Inflammatory macrophage treated with lipopolysaccharide for 1 hour (primary cell): ENCODE measurements at places on chromosomes 2 and 18.

GRCh38 chr2:45612731-45613130 lies 1.7 kb upstream of the SRBD1 start:
- DNase-seq: no peak

DNA sequence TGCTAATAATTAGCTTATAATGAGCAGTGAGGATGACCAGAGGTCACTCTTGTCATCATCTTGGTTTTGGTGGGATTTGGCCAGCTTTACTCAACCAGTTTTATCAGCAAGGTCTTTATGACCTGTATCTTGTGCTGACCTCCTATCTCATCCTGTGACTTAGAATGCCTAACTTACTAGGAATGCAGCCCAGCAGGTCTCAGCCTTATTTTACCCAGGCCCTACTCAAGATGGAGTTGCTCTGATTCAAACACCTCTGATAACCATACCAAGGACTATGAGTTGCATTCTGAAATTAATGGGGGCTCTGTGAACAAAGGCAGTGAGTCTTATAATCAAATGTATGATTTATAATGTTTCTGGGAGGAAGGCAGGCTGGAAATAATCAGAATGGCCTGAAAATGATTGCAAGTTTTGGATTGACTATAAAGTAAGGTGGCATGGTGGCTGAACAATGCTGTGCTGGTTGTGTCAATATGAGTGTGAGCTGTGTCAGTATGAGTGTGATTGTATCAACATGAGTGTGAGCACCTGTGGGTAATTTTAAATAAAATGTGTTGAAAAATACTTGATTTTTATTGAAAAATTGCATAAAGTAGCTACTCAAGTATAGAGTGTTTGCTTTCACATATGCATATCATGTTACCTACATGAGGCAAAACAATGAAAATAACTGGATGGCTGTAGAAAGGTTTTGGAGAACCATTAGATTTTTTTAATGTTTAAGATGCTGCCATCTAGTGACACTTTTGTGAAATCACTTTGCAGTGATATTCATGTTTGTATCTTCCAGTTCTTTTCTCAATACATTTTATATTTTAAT lies 103.0 kb downstream of the KYNU start:
- no peak for DNase-seq

DNA sequence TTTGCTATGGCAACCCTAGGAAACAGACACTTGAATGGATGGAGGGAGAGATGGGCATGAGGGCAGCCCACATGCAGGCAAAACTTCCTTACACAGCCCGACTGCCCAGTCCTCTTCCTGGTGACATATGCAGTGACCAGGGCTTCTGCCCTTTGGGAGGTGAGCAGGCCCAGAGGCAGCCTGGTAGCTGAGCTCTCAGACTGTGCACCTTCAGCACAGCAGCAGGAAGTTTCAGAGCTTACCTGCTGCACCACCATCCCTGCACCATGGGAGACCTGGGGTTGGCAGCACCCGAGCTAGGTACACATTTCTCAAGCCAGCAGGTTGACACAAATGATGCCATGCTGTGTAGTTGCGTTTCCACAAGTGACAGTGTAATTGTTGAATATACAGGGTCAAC lies 97.6 kb upstream of the LMAN1 start:
- DNase-seq: no peak

DNA sequence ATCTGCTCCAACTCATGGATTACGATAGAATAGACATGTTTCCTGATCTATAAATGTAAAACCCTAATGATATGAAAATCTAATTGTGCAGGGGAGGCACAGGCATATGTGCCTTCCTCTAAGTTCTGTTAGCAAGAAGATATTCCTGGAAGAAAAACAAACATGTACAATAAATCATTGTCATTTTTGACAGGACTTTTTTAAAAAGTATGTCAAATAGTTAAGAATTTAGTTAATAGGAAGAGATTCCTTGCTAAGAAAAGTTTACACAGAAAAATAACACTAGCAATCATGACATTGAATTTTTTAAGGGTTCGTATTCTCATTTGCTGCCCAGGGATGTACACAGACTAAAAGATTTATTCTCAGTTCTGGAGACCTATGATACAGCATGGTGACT lies 15.3 kb upstream of the CREB1 start:
- no peak for DNase-seq

GRCh38 chr2:145927131-145927950 lies 1407.4 kb upstream of the ZEB2 start:
- no peak for DNase-seq

DNA sequence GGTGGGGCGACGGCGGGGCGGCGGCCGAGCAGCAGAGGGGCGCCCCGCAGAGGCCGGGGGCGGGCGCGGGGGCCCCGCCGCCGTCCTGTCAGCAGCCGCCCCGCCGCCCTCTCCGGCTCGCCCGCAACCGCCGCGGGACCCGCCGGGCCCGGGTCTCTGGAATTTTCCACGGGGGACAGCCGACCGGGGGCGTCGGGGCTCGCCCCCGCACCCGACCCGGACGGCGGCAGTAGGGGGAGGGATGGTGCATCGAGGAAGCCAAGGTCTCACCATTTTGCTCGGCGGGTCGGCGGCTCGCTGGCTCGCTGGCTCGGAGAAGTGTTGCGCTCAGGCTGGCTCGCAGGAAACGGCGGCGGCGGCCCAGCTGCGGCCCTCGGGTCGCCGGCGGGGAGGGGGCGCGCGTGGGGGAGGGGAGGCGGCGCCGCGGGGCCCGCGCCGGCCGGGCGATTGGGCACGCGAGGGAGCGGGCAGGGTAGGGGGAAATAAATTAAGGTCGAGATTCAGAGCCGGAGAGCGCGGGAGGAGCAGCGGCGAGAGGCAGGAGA lies 405 bp downstream of the PPP3R1 start:
- DNase-seq: no peak

GRCh38 chr2:228545041-228545747 lies 363.7 kb upstream of the SPHKAP start:
- no peak for DNase-seq
